ENCODE measurements at places on chromosomes 2 and 18.

GRCh38 chr2:179664972-179665812, 196.2 kb downstream of the ZNF385B start:
- DNase-seq, result no peak

DNA sequence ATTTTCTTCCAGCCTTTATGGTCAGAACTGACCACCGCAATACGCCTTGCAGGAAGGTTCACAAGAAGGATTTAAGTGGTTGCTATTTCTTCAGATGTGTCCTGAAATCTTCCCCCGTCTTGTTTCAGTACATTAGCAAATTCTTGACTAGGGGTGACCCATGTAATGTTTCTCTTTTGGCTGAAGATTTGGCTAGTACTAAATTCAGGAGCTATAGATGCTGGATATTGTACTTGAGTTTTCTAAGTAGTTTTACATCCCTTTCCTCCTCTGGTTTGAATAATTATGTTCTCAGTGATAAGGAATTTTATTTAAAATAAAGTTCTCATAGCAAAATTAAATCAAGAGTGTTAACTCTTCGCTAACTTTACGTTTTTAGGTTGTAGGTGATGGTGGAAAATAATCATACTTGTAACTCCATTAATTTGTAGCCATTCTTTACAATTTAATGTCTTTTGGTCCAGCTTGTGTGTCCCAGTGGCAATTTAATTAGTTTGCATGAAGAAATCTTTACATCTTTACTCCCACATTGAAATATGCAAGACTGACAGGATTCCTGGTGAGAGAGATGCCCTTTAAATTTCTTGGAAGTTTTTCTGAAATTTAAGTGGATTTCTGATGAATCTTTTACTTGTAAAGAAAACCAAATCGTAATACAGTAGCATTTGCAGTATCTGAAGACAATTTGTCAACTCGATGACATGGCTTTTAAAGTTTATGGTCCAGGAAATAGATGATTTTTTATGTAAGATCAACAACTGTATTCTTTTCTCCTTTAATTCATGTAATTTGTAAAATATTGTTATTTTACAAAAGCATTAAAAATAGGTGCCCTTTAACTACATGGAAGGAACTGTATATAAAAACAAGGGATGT, 2.8 kb downstream of the PHLPP1 start:
- no peak for DNase-seq

- DNase-seq, result no peak
These were observed 22.8 kb upstream of the MYO3B start for GRCh38 chr2:170155022-170155722.

- no peak for DNase-seq
These were observed 63.0 kb upstream of the SNTG2 start for GRCh38 chr2:887639-888038.

DNA sequence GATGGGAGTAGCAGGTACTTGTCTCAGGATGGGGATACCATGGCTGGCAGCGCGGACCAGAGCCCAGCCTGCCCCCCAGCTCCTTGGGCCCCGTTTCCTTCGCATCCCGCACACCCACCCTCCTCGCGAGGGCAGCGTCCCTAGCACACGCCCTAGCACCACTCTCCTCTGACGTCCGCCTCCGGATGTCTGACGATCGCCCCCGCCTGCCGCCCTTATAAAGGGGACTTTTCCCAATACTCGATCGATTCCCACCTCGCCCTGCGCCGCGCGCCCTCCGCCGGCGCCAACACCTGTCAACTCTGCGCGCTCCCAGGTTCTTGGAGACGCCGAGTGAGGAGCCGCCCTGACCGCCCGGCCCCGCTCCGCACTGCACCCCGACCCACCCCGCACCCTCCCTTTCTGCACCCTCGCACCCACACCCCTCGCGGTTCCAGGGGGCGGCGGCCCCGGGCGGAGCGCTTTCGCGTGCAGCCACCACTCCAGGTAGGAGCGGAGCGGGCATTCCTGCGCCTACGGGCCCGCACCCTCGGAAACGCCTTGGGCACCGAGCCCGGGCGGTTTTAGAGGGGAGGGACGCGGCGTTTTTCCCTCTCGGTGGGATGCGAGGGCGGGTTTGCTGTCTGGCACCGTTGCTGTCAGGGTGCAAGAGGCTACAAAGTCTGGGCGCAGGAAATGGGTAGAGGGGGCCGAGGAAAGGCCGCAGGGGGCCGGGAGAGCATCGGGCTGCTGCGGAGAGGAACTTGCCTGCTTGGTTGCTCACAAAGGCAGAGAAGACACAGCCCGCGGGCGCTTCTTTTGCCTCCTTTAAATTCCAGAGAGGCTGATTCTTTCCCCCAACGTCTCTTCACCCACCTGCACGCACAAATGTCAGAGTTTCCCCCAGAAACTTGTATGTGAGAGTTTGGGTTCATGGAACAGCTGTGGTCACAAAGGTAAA, at the start of gene SLC5A7:
Gene SLC5A7 (plus strand): TSS at position 247 of the 940 bp plus-strand sequence. CDS start 1,632 bp downstream, outside the sequence.
- no peak for DNase-seq

GRCh38 chr18:13317801-13318200, 99.2 kb downstream of the LDLRAD4 start:
- no peak for DNase-seq

DNA sequence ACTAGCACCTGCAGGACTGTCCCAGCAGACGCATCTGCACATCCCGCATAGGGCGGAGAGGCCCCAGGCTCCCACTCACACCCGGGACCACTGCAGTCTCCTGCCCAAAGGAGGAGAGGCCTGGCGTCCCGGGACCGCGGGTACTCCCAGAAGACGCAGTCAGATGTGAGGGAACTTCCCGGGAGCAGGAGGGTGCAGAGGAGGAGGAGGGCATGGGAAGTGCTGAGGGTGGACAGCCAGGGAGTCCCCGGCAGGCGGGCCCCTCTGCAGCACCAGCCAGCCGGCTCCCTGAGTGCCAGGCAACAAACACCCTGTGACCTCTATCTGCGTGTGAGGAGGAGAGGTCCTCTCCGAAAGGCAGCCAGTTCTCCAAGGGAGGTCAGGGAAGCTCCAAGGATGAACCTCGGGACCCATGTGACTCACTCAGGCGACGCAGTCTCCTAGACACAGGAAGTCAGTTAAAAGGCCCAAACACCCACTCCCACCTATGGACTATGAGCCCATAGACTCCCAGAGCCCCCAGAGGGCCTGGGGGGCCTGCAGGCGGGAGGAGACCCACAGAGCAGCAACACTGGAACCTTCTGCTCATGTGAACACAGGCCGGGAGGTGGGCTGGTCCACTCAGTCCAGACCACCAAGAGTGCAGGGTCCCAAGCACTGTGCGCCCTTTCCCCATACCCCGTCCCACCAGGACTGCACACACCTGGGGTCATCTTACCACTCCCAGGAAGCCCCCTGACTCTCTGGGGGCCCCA, 4.2 kb downstream of the PXDN start:
- DNase-seq, result no peak

- no peak for DNase-seq
These were observed 291.0 kb upstream of the ACVR2A start for GRCh38 chr2:147553775-147554271.

DNA sequence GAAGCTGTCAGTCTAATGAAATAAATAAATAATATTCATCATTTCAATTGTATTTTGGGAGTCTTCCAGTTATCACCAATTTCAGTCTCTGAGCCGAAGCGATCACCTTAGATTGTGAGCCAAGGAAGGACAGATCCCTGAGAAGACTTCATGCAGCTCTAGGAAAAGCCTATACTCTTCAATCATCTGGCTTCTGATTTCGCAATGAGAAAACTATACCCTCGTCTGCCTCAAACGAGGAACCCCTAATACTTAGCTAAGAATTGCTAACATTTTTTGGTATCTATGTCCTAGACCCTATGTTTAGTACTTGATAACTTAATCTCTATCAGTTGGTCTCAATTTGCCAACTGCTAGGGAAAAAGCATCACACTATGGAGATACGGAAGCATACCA, 4.5 kb upstream of the TTC27 start:
- DNase-seq, result no peak

DNA sequence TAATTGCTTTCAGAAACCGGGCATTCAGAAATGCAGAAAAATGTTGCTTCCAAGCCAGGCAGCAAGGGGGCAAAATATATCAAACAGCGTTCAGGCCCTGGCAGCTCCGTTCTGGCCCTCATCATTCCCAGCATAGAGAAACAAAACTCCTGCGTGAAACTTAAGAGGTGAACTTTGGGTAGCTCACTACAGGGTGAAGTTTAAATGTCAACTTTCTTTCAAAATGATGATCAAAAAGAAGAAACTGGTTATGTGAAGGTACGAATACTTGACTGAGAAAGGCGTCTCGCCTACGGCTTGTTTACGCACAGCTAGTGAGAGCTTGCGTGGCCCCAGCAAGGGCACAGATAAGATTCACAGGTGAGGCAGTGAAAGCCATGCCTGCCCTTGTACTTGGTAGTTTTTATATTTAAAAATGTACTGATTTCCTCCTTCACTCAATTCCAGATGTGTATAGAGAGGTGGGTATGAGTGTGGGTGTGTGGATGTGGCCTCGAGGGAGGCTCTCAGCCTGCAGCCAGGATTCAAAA, 127.5 kb downstream of the NFATC1 start:
- no peak for DNase-seq

DNA sequence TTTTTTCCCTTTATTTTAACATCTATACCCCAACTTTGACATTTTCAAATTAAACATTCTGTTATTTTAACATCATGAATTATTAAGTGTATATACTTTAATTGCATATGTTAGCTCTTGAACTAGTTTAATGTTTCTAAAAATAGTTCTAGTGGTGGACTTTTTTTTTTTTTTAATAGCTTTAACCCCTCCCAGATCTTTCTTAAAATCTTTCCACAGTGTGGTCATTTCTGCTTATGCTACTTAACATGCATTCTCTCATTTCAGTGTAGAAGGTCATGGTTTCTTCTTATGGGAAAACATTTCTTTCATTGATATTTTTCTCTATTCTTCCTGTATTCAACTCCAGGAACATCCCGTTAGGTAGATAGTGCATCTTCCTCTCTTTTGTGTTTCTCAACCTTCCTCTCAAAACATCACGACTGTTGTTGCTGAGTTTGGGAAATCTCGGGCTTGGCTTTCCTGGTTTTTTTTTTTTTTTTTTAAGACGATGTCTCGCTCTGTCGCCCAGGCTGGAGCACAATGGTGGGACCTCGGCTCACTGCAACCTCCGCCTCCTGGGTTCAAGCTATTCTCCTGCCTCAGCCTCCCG, 849 bp upstream of the TMEM18 start:
- DNase-seq, result no peak

- DNase-seq, result no peak
These were observed 49.9 kb upstream of the CYP1B1 start for GRCh38 chr2:38125842-38126241.

GRCh38 chr18:60075477-60075876, 175.7 kb downstream of the PMAIP1 start:
- DNase-seq, result no peak

DNA sequence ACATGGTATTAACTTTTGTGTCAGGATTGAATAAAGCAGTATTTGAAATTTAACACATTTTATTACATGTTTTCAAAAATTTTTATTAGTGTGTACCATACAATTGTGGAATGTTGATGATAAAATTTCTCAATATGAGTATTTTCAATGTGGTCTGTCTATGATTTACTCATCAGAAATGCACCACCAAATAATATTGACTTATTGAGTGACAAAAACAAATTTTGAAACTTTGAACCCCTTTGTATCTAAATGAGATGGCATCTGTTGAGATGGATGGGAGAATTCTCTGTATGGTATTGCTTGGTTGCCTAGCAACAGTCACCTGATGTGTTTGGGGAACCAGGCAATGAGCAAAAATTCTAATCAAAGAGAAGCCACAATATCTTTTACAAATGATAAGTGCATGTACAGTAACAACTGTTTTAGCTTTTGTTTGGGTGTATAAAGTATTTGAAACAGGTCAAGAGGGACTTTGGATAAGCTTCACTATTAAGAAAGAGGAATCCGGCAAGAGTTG, 400.1 kb downstream of the CCDC85A start:
- DNase-seq, result no peak

DNA sequence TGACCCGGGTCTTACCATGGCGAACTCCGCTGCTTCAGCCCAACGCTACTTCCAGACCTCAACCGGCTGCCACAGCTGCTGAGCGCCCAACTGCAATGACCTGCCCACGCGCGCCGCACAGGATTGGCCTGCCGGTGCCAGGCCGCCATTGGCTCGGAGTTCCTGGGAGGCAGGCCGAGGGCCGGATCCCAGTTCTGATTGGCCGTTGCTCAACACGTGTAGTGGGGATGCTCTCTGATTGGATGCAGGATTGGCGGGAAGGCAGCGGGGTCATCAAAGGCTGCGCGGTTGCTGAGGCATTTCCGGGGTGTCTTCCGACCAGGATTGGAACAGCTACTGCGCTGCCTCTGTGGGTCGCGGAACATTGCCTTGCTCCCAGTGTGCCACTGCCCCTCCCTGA, at the start of gene TUBA3E:
Gene TUBA3E (minus strand): TSS at position 97 of the 400 bp plus-strand sequence. CDS start 79 bp downstream, at position 18.
- DNase-seq, result no peak

DNA sequence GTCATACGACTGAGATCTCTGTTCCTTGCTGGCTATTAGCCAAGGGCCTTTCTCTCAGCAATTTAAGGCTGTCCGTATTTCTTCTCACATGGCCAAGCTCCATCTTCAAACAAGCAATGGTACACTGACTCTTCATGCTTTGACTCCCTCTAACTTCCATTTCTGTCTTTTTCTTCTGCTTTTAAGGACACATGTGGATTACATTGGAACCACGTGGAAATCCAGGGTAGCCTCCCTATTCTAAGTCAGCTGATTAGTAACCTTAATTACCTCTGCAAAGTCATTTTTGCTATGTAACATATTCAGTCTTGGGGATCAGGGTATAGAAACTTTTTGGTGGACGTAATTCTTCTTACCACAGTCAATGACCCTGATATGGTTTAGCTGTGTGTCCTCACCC, 41.5 kb upstream of the ZNF396 start:
- DNase-seq, result no peak

DNA sequence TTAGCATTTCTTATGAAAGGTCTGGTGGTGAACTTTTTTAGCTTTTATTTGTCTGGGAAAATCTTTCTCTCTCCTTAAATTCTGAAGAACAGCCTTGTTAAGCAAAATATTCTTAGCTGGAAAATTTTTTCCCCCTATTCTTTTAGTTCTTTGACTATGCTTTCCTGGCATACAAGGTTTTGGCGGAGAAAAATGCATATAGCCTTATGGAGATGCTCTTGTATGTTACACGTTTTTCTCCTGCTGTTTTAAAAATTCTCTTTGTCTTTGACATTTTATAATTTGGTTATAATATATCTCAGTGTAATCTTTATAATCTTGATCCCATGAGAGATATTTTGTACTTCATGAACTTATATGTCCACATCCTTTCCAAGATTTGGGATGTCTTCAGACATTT, 1190.4 kb upstream of the ZEB2 start:
- no peak for DNase-seq

DNA sequence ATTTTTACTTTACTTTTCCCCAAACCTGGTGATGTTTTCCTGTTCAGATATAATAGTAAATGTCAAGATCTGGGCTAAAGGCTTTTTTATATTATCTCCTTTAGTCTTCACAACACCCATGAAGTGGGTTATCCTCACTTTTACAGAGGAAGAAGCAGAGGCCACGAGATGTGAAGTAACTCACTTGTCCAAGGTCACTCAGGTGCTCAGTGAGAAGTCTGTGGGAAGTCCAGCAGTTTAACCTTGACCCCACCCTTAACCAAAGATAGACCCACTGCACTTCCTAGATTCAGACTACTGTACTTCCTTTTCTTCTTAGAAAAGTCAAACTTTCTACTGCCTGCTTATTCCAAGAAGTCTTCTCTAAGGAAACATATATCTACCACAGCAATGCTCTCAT, 56.3 kb upstream of the STAT1 start:
- DNase-seq, result no peak
